ENCODE measurements at places on chromosomes 6 and 20. TPM values are rescaled to one million over a fixed set of nuclear protein-coding genes. Genes with fewer than 3 reads are reported as not detected.

RWDD2A gene
- 4.0 TPM for total RNA-seq

CAP2 gene
- total RNA-seq, result 69.8 TPM

KCNK16 gene
- not detected for total RNA-seq

DNA sequence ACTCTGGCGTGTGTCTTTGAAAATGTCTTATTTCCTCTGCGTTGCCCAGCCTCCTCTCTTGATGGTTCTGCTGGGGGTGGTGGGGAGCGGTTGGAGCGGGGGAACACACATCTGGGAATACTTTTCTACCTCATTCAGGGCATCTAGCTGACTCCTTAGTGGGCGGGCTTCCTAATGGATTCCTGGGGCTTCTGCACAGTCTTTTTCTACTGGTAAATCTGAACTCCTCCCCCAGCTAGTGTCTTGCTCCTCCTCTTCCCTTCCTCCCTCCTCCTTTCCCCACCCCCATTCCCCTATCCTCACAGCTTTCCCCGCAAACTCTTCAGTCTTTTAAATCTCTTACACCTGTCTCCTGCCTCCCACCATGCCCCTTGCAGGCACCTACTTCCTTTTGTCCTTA lies 74.4 kb downstream of the PRL start:
- DNase-seq, result no peak
- H3K4me1 ChIP-seq, result no peaks in the 10 kb centered on the region

CTAGE9 gene
- not detected for total RNA-seq

DNA sequence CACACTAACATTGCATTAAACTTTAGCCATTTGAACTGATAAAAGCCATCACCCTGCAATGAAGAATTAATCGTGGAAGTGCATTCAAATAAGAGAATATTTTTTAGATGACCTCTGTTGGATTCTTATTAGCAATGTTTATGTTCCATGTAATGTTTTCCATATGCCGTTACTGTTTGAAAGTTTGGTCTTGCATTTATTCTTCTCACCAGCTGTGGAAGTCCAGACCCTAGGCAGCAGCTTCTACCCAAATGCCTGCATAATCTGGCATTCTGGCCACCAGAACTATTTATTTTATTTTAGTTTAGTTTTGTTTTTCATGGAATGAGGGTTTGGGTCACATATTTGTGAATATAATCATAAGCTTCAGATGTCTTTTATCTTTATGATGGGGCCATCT lies 140.4 kb downstream of the SAMD5 start:
- H3K27ac ChIP-seq, result no peak overlapping the region
- H3K4me1 ChIP-seq, result no peaks in the 10 kb centered on the region
- no peaks in the 10 kb centered on the region for H3K27me3 ChIP-seq
- no peaks in the 10 kb centered on the region for H3K36me3 ChIP-seq
- DNase-seq, result no peak
- H3K4me3 ChIP-seq, result no peak overlapping the region

DNA sequence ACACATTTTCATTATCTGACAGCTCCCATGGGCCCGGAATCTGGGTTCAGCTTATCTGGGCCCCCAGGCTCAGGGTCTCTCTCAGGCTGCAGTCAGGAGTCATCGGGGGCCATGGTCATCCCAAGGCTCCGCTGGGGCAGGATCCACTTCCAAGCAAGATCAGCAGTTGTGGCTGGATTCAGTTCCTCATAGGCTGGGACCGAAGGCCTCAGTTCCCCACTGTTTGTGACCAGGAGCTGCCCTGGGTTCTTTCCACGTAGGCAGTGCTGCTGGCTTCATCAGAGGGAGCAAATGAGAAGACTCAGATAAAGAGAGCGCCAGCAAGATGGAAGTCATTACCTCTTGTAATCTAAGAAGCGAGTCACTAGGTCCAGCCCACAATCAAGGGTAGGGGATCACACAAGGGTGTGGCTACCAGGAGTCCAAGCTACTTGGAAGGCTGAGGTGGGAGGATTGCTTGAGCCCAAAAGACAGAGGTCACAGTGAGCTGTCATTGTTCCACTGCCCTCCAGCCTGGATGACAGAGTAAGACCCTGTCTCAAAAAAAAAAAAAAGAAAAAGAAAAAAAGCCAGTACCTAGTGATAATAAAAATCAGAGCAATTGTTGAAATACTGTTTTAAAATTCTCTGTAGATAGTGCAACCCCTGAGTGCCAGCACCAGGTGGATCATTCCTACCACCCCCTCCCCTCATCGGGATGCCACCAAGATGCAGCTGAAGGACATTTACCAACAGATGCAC lies 162.7 kb downstream of the NFATC2 start:
- peaks cover 34% of the 10 kb centered on the region for H3K4me1 ChIP-seq
- no peak for DNase-seq

GRCh38 chr20:19466206-19466928 lies 253.9 kb downstream of the SLC24A3 start:
- no peak for DNase-seq
- no peaks in the 10 kb centered on the region for H3K36me3 ChIP-seq
- peaks cover 7% of the 10 kb centered on the region for H3K27me3 ChIP-seq
- no peaks in the 10 kb centered on the region for H3K4me1 ChIP-seq
- no peak overlapping the region for H3K4me3 ChIP-seq
- no peak overlapping the region for H3K27ac ChIP-seq

DNA sequence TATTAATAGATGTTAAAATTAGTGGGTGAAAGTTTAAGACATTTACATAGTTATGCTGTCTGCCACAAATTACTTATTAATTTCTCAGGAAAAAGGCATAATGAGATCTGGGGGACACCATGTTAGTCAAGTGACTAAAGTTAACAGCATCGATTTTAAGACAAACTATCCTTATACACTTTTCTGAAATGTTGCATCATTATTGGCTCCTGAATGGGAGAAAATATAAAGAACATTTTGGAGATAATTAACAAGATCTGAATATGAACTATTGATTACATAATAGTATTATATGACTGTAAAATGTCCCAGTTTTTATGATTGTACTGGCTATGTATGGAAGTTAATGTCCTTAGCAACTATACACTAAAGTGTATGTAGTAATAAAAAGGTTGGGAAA lies 7.9 kb downstream of the OR2B3 start:
- no peak overlapping the region for H3K27ac ChIP-seq
- H3K27me3 ChIP-seq, result no peaks in the 10 kb centered on the region
- no peak overlapping the region for H3K4me3 ChIP-seq
- peaks cover 5% of the 10 kb centered on the region for H3K36me3 ChIP-seq
- DNase-seq, result no peak

GRCh38 chr6:81228912-81229555 lies 523.4 kb downstream of the TENT5A start:
- peak overlapping the region; percentile 79 for H3K27ac ChIP-seq
- no peaks in the 10 kb centered on the region for H3K27me3 ChIP-seq
- peak overlapping the region; percentile 64 for H3K4me3 ChIP-seq
- peaks cover 9% of the 10 kb centered on the region for H3K4me1 ChIP-seq
- H3K36me3 ChIP-seq, result no peaks in the 10 kb centered on the region

GRCh38 chr6:144811140-144811539 lies 526.0 kb downstream of the UTRN start:
- H3K36me3 ChIP-seq, result peaks cover 65% of the 10 kb centered on the region
- peaks cover 2% of the 10 kb centered on the region for H3K27me3 ChIP-seq
- peaks cover 50% of the 10 kb centered on the region for H3K4me1 ChIP-seq
- no peak overlapping the region for H3K27ac ChIP-seq
- H3K4me3 ChIP-seq, result no peak overlapping the region

- DNase-seq, result no peak
- H3K27ac ChIP-seq, result no peak overlapping the region
- H3K4me1 ChIP-seq, result peaks cover 7% of the 10 kb centered on the region
- H3K36me3 ChIP-seq, result no peaks in the 10 kb centered on the region
- no peak overlapping the region for H3K4me3 ChIP-seq
- H3K27me3 ChIP-seq, result peaks cover 7% of the 10 kb centered on the region
Measured at GRCh38 chr20:48814633-48815032, 13.2 kb downstream of the PREX1 start.

CCN5 gene
- total RNA-seq, result 0.14 TPM

GRCh38 chr20:34058831-34059230 lies 53.2 kb downstream of the EIF2S2 start:
- no peak overlapping the region for H3K4me3 ChIP-seq
- no peaks in the 10 kb centered on the region for H3K27me3 ChIP-seq
- H3K36me3 ChIP-seq, result no peaks in the 10 kb centered on the region
- DNase-seq, result no peak

DNA sequence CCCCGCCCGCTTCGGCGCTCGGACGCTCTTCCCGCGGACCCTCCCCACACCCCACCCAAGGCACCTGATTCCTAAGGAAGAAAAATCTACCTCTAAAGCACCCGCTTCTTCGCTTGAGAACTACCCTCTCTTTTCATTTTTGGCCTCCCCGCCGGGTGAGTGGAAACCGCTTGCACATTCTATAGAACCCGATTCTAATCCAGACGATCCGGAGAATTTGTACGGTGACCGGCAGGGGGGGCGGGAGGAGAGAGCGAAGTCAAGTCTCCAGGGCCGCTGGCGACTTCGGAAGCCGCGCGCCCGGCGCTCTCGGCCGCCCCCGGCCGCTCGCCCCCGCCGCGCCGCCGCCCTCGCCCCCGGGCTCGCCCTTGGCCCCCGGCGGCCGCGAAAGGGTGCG lies at the start of gene RBM24:
Gene RBM24, plus strand, starts transcription at position 262 of the 397 bp plus-strand sequence. CDS start 221 bp downstream, outside the sequence.
- DNase-seq, result peak; percentile 75
- H3K36me3 ChIP-seq, result peaks cover 35% of the 10 kb centered on the region
- peak within 1 kb of the TSS; percentile 98 for H3K4me3 ChIP-seq
- peak within 1 kb of the TSS; percentile 95 for H3K27ac ChIP-seq
- H3K4me1 ChIP-seq, result peaks cover 76% of the 10 kb centered on the region

GRCh38 chr6:29965873-29966601 lies 23.7 kb downstream of the HLA-A start:
- peak; percentile 27 for DNase-seq
- peak overlapping the region; percentile 81 for H3K4me3 ChIP-seq
- H3K27ac ChIP-seq, result peak overlapping the region; percentile 83
- peaks cover 42% of the 10 kb centered on the region for H3K4me1 ChIP-seq

DNA sequence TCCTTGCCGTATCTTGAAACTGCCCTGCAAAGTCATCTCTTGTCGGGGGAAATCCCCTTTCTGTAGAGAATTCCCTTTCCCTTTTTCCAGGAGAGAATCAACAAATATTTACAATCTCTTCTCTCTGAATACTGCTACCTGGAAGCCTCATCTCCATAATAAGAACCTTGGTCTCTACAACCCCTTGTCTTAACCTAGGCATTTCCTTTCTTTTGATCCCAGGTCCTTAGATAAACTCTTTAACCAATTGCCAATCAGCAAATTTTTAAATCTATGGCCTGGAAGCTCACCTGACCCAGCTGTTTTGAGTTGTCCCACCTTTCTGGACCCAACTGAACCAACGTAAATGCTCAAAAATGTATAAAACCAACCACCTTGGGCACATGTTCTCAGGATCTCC lies 30.6 kb upstream of the SEC63 start:
- no peak overlapping the region for H3K4me3 ChIP-seq
- no peak overlapping the region for H3K27ac ChIP-seq
- no peaks in the 10 kb centered on the region for H3K36me3 ChIP-seq
- no peak for DNase-seq
- H3K4me1 ChIP-seq, result peaks cover 19% of the 10 kb centered on the region

- H3K27ac ChIP-seq, result no peak overlapping the region
- DNase-seq, result no peak
- H3K4me3 ChIP-seq, result no peak overlapping the region
- H3K36me3 ChIP-seq, result no peaks in the 10 kb centered on the region
Measured at GRCh38 chr20:19540392-19540791, 217.7 kb upstream of the RIN2 start.

DNA sequence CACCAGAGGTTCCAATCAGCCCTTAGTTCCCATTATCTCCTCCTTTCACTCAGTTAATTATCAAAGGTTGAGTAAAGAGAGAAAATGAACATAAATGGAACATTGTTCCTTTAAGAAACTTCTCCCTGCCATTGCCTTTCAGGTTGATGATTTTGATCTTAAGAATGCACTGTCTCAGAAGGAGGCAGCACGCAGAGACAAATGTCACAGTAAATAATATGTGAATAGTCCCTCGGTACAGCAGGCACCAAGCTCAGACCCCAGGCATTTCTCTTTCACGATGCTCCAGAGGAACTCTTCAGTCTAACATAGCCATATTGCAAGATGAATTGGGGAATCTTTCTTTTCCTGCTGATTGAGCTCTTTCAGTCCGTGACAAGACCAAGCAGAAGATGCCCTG lies 435.3 kb upstream of the SPTLC3 start:
- H3K36me3 ChIP-seq, result no peaks in the 10 kb centered on the region
- no peak overlapping the region for H3K27ac ChIP-seq
- no peaks in the 10 kb centered on the region for H3K4me1 ChIP-seq
- DNase-seq, result no peak
- peaks cover 2% of the 10 kb centered on the region for H3K27me3 ChIP-seq

DNA sequence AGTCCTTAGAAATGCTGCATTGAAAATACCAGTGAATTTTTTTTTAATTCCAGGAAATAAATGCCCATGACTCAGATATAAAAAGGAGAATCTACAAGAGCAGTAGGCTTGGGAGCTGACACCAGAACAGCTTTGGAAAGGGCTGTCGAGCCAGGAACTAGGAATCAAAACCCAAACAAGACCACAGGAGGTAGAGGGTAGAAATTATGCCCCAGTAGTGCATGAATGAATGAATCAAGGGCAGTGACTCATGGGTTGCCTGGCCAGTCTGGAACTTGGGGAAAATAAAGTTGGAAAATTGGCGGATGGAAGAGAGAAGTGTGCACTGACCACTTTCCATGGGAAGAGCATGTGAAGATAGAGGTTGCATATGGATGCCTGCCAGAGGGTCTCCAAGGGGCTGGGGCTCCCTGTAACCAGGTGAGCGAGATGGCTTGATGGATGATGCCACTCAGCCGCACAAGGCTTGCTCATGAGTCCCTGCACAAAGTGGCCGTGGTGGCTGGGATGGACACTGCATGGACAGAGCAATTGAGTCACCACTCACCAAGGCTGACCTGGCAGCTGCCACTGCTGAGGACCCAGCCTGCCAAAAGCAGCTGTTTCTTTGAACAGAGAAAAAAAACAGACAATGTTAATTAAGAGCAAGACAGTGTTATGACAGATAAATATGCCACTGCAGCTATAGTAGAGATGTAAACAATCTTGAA lies 15.2 kb upstream of the MCCD1 start:
- H3K27me3 ChIP-seq, result 0 out of 2 replicates have a peak, but pooled peaks cover 2% of the 10 kb centered on the region
- peaks cover 20% of the 10 kb centered on the region for H3K36me3 ChIP-seq
- H3K27ac ChIP-seq, result peak overlapping the region; percentile 29
- DNase-seq, result no peak
- H3K4me1 ChIP-seq, result peaks cover 48% of the 10 kb centered on the region

KIF25 gene
- total RNA-seq, result not detected

DNA sequence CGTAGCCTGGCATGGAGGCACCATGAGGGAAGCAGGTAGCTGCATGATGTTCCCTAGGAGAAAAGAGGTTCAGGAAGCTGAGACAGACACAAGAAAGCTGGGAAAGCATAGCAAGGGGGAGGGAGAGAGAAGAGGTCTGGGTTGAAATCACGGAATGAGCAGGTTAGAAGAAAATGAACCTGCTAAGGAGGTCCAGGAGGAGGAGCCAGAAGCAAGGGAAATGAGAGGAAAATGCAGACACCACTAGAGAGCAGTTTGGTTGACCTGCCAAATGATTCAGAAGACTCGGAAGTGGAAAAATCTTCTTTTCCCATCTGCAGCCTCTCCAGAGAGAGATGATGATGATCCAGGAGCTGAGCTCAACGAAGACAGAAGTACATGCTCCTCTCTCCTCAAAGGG lies 70.9 kb downstream of the VIP start:
- 0 out of 2 replicates have a peak, but pooled peaks cover 4% of the 10 kb centered on the region for H3K4me1 ChIP-seq
- H3K36me3 ChIP-seq, result no peaks in the 10 kb centered on the region
- peaks cover 2% of the 10 kb centered on the region for H3K27me3 ChIP-seq
- no peak for DNase-seq
- no peak overlapping the region for H3K4me3 ChIP-seq

CNBD2 gene
- total RNA-seq, result 2.2 TPM

- H3K27me3 ChIP-seq, result no peaks in the 10 kb centered on the region
- peaks cover 6% of the 10 kb centered on the region for H3K4me1 ChIP-seq
- no peak overlapping the region for H3K4me3 ChIP-seq
- H3K36me3 ChIP-seq, result no peaks in the 10 kb centered on the region
- DNase-seq, result no peak
Measured at GRCh38 chr20:5136096-5136495, 9.3 kb downstream of the CDS2 start.

ANKRD6 gene
- not detected for total RNA-seq
